DND-41 (cell line): ENCODE measurements at places on chromosomes 16 and 17.

GRCh38 chr17:77434136-77435114 lies 293.7 kb downstream of the SEC14L1 start:
- DNase-seq, result no peak

- no peak for DNase-seq
Observed at GRCh38 chr17:1785930-1786329, 24.1 kb downstream of the SERPINF1 start.

- no peak for DNase-seq
Observed at GRCh38 chr16:75455677-75456076, 8.8 kb downstream of the TMEM170A start.

GRCh38 chr16:84459533-84459894 lies 44.9 kb downstream of the MEAK7 start:
- no peak for DNase-seq

- DNase-seq, result no peak
Observed at GRCh38 chr16:27293343-27293742, 20.4 kb upstream of the IL4R start.

DNA sequence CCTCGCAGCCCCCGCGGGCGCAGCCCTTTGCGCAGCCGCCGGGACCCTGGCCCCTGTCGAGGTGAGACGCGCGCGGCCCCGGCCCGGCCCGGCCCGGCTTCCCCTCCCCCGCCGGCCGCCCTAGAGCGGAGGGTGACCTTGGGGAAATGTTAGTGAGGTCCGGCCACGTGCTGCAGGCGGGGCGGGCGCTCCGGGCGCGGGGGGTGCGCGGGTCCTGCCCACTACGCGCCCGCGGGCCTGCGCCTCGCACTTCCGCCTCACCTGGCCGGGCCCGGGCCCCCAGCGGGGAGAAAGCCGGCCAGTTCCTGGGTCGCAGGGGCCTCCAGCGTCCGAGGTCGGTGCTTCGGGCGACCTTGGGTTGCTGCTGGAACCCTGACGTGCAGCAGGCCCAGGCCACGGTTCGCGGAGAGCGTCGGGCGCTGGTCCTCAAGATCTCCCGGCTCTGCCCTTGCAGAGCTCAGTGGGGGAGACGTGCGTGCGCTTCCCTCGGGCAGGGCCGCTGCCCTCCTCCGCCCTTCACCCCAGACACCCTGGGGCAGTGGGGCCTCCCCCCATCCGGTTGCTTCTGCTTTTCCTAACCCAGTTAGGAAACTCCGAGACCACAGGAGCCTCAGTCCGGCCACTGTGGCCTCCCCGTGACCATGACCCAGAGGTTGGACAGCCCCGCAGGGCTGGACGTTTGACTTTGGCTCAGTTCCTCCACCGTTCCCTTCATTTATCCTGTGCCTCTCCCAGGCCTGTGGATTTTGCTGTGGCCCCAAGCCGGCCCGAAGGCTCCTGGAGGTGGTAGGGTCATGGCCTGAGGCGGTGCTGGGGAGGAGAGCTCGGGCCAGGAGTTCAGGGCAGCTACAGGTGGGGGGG lies 791 bp downstream of the MCRIP2 start:
- no peak for DNase-seq

GRCh38 chr17:81272616-81273015 lies 22.5 kb downstream of the SLC38A10 start:
- DNase-seq, result no peak

GRCh38 chr16:12024429-12024828 lies 47.9 kb downstream of the SNX29 start:
- no peak for DNase-seq

GRCh38 chr17:36740157-36740556 lies 138.8 kb downstream of the MRM1 start:
- DNase-seq, result no peak

DNA sequence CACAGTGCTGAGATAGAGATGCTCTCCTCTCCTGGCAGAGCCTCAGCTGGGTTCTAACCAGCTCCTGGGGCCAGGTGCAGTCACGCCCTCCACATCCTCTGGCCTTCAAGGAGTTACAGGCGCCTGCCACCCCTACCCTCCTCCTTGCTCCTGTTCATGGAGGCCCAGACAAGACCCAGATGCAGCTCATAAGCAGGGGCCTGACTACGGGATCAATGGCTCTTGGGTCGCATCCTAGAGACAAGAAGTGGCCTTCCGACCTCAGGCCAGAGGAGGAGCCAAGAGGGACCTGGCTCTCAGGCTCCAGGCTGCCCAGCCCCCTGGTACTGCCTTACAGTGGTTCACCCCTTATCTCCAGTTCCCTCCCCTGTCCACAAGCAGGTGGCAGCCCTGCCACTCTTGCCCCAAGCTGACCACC lies 23.0 kb downstream of the ARHGAP27 start:
- peak; percentile 49 for DNase-seq

DNA sequence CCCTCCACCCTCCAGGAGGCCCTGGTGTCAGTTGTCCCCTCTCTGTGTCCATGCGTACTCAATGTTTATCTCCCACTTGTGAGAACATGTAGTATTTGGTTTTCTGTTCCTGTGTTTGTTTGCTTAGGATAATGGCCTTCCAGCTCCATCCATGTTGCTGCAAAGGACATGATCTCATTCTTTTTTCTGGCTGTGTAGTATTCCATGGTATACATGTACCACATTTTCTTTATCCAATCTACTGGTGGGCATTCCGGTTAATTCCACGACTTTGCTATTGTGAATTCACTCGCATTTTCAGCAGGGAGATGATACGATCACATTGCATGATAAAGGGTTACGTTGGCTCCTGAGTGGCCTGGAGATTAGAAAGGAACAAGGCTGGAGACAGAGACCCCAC lies 286.2 kb downstream of the FOXL1 start:
- no peak for DNase-seq

DNA sequence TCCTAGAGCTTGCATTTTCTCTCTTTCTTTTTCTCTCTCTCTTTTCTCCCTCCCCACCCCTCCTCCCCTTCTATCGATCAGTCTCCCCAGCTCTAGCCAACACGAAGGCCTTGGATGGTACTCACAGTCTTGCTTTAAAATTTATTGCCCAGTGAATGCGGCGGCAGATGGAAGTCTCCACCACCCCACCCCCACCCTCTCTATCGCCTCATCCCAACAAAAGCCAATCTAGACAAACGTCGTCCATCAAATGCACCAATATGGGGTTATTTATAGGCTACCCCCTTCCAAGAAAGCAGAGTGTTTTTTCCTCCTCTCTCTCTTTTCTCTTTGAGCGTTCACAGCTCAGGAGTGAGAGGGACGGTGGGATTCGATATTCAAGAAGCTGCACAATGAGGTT lies 10.5 kb upstream of the NGFR start:
- no peak for DNase-seq

GRCh38 chr17:45700171-45701090 lies 83.7 kb upstream of the CRHR1 start:
- no peak for DNase-seq

DNA sequence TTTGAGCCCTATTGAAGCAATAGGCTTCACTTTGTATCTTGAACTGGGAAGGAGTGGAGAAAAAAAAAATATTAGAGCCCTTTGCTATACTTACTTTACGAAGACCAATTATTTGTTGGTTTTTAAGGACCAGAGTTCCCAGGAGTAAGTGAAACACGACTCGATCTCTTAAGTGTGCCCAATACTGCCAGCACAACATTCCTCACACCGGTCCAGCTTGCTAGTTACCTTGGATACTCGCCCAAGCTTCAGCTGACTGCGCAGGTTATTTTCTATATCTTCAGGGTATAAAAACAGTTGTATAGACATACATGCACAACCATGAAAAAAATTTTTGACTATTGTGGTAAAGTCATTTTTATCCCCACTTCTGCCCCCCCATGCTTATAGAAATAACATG lies 72.1 kb downstream of the RPTOR start:
- DNase-seq, result no peak

GRCh38 chr17:81542431-81543338 lies 9.5 kb downstream of the FAAP100 start:
- no peak for DNase-seq

DNA sequence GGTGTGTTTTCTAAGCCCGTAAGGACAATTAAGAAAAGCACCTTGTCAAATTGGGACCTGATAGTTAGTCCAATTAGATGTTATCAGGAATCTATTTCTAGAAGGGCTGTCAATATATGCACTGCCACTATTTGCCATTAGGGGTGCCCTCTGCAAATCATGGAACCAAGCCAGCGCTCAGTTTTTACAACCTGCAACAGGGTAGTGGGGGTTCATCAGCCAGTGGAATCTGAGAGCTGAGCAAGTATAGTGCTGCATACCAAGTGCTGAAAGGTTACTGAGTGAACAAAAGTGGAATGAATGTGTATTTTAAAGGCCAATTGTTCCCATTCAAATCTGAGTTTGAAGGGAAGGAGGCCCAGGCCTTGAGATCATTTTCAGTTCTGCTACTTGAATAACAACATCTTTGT lies 10.4 kb downstream of the PRR11 start:
- DNase-seq, result peak; percentile 49

- no peak for DNase-seq
Observed at GRCh38 chr17:30532871-30533270, 55.7 kb downstream of the GOSR1 start.

DNA sequence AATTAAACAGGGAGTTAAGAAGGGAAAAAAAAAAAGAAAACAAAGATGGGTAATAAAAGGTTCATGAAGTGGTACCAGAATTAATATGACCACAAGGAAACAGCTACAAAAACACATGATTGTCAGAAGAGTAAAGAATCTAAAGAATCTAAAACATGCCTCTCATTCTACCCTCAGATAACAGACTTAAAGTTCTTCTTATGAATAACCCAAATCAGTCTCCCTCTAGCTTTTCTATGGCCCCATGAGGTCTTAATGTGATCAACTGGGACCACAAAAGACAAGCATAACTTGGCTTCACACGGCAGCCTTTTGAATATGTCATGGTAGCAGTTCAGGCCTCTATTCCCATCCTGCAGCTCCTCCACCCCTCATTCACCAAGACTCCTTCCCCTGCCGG lies 6.9 kb downstream of the MYH10 start:
- no peak for DNase-seq

DNA sequence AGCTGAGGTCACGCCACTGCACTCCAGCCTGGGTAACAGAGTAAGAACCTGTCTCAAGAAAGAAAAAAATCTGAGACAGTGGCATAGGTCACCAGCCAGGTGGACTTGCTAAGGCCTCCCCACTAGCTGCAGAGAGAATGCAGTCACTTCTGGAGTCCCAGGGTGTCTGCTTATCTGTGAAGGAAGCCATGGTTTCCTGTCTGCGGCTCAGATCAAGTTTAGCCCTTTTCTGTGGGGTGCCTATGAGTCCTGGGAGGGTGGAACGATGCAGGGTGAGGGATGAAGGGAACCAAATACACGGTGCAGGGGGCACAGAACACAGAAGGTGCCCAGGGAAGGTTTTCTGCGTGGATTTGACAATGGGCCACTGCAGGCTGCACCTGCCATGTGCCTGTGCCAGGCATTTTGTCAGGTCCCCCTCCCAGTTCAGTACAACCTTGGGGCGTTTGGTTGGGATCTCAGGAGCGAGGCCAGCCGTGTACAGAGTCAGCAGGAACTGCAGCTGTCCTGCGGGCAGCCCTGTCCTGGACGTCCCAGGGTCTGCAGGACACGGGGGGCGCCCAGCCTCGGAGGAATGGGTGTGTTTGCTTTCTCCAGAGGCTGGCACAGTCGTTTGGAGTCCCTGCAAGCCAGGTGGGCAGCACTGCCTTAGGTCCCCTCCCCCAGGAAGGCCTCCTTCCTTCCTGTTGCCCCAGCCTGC lies 41.8 kb downstream of the RAB11FIP4 start:
- DNase-seq, result peak; percentile 40

DNA sequence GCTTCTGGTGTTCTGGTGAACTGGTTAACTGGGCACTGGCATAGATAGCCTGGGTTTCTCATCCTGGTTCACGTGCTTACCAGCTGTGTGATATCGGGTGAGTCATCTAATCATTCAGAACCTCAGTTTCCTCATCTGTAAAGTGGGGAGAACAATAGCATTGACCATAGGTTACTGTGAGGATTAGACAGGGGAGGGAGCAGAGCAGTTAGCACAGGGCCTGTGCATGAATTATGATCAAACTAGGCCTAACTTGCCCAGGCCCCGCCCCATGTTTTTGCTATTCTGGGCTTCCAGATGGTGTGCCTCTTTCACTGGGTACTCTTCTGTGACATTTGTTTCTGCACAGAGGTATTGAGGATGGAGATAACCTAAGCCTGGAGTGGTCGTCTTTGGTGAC lies 4.6 kb upstream of the KLHL36 start:
- DNase-seq, result no peak

GRCh38 chr16:56591377-56592060 lies 2.2 kb downstream of the MT3 start:
- no peak for DNase-seq

- DNase-seq, result no peak
Observed at GRCh38 chr16:74216319-74216718, 80.3 kb upstream of the PSMD7 start.

- peak; percentile 59 for DNase-seq
Observed at GRCh38 chr16:4306470-4307214, 9.2 kb upstream of the GLIS2 start.

DNA sequence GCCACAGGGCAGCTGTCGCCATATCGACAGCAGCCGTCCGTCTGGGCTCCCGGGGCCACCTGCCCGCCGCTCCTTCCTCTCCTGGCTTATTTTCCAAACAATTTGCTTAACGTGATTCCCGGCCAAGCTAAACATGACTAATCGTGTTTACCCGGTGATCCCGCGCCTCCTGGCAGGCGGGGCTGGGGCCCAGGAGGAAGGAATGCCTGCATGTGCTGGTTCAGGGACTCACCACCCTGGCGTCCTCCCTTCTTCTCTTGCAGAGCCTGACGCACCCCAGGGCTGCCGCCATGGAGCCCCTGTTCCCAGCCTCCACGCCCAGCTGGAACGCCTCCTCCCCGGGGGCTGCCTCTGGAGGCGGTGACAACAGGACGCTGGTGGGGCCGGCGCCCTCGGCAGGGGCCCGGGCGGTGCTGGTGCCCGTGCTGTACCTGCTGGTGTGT lies 6.1 kb downstream of the SSTR5 start:
- DNase-seq, result no peak

DNA sequence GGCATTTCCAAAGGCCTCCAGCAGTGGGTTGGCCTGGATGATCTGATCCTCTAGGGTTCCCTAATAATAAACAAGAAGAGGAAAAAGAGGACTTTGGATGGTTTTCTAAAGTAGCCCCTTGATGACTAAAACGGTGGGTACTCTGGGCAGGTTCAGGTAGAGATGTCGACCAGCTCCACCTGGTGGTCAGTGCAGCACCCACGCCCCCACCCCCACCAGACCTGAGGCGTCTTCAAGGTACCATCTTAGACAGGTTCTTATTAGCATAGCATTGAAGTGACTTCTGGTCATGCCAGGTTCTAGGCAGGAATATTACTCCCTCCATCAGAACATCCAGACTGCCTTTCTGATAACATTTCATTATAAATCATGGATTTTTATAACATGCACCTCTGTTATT lies 15.0 kb downstream of the MYH13 start:
- DNase-seq, result peak; percentile 37

DNA sequence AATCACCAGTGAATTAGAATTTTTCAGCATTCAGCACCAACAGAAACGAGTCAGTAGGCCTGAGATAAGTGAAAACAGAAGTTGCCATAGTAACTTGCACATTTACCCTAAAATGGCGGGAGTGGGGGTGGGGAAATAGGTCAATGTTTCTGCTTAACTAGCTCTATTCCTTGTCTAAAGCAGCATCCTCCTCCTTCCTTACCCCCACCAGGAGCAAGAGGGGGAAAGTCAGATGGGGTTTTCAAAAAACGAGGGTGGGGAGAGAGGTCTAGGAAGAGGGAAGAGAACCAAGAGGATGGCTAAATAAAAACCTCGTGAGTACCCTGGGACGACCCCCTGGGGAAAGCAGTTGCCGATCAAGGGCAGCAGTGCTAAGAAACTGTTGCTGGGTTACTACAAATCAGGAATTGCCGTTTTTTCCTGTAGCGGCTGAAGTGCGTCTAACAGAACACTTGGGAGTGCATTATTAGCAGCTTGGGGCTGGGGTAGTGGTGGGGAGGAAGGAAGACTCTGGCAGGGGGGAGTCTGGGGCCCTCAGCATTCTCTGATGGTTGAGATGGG lies 34.4 kb upstream of the MNT start:
- DNase-seq, result no peak
